Muscle of arm (tissue), 14 donors: ENCODE measurements at places on chromosomes 11 and 22.

DNA sequence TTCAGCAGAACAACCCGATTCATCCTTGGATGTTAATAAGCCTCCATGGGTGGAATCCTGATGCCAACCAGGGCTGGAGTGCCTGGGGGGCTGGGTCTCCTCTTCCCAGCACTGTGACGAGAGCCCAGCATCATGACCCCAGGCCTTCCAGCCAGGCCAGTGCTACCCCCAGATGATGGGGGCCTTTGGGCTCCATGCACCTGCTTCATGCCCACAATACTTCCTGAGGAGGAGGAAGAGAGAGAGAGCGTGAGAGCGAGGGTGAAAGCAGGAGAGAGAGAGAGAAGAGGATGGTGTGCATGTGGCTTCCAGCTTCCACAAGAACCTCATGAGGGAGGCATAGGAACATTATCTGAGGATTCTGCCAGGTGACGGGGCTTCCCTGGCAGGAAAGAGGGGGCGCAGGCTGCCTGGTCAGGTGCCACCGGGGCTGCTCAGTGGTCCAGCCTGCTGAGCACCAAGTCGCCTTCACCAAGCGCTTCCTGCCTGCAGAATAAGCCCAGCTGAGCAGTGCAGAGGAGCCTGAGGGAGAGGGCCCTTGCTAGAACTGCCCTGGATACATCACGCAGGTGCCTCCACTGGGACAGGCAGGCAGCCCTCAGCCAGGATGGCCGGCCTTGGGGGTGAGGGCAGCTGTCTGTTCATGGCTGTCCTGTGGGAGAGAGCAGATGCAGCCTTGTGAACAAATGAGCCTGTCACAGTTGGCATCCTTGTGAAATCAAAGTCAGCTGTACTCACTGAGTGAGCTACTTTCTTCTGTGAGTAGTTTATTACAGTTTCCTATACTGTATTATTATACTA lies 243.3 kb upstream of the B3GAT1 start:
- no peak for DNase-seq

DNA sequence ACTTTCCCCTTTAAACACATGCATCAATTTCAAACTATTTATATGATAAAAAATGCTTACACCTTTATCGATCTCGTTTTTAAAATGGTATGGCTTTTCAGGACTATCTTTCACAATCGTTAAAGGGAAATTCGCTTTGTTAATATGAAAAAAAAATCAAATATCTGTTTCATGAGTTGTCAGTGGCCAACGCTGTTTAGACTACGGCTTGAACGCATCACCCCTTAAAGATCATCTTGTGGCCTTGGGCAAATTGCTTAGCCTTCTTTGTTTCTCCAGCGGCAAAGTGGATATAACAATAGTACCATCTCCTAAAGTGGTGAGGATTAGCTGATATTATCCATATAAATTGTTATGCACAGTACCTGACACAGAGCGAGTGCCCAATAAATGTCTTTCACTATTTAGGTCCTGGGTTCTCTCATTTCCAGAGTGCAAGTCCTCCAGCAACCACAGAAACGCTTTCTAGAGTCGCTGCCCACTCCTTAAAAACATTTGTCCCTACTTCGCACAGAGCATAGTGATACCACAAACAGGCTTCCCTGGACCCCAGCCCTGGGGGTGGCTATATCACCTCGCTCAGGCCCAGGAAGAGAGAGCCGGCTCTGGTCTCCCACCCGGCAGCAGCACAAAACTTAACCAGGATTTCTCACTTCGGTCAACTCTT lies 904 bp downstream of the SLC35F2 start:
- no peak for DNase-seq

GRCh38 chr11:96097844-96098421 lies 174.0 kb upstream of the MTMR2 start:
- DNase-seq = no peak

- no peak for DNase-seq
These were observed 1025.0 kb downstream of the JRKL start for GRCh38 chr11:97414801-97415200.

DNA sequence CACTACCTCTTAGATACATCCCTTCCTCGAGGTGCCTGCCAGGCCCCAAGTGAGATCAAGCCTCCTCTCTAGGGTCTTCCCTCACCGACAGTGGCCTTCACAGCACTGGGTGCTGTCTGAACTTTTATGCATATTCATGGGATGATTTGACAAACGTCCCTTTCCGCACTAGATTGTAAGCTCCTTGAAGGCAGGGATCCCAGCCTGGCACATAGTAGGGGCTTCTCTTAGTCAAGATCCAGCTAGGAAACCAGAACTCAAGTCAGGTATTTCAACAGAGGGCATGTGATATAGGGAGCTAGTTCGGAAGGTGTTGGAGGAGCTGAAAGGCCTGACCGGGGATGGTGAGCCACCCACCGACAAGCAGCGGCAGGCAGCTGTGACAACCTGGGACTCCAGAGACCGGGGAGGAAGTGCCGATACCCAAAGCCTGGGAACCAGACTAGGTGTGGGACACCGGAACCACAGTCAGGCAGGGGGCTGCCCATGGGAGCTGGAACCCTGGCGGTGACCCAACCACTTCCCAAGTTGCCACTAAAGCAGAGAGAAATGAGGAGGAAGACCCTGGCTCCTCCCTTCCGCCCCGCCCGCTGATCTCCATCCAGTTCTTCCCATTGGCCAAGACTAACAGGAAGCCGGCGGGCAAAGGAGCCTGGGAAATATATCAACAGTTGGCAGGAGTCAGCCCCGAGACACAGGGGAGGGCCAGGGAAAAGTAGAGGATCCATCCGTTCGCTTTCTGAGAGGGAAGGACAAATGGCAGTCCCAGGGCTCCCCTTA lies 39.8 kb upstream of the CD82 start:
- no peak for DNase-seq

DNA sequence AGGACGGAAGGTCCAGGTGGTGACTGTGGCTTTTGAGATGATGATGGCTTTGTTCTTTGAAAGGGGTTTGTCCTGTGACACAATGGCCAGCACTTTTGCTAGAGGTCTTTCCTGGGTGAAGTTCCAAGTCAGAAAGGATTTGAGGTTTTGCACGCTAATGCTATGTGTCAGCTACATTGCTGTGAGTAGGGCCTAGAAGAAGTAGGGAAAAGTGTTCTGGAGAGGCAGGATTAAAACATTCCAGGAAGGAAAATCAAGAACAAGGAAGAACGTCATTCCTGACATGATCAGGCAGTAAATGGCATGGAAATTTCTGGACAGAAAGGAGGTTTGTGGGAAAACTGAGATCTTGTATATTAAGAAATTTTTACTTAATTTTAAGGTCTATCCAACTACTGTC lies 290.7 kb downstream of the NTM start:
- no peak for DNase-seq

DNA sequence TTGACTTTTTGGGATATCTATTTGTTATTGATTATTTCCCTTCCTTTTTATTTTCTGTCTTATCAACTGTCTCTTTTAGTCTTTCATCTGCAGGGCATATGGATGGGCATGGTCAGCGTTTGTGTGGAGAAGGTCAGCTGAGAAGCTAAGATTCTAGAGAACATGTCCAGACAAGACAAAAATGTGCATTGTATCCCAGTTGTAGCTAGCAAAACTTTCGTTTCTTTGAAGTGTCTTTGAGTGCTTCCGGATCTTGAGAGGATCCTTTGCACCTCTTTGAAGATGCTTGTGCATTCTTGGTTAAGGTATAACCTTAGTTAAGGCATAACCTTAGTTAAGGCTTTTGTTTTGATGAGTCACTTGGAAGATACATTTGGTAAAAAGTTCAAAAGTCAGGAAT lies 329.9 kb upstream of the LRRC4C start:
- DNase-seq = no peak

- no peak for DNase-seq
These were observed 64.2 kb downstream of the CACNA1I start for GRCh38 chr22:39634530-39635405.

- DNase-seq = no peak
These were observed 102.6 kb downstream of the SNX19 start for GRCh38 chr11:130813638-130814037.

DNA sequence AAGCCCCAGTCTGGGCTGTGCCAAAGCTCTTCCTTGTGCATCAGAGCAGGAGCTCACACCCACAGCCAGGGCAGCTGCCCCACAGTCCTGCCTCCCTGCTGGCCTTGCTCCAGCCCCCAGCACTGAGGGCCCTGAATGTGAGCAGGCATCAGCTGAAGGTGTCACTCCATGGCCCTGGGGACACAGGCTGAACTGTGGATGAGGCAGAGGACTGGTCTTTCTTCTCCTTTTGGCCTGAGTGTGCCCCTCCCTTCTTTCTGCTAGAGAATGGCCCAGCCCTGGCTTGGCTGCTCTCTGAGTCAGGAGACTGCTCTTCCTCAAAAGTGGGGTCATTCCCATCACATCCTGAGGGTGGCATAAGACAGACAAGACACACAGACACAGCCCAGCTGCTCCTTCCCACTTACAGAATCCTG lies 16.2 kb downstream of the OTOG start:
- no peak for DNase-seq

DNA sequence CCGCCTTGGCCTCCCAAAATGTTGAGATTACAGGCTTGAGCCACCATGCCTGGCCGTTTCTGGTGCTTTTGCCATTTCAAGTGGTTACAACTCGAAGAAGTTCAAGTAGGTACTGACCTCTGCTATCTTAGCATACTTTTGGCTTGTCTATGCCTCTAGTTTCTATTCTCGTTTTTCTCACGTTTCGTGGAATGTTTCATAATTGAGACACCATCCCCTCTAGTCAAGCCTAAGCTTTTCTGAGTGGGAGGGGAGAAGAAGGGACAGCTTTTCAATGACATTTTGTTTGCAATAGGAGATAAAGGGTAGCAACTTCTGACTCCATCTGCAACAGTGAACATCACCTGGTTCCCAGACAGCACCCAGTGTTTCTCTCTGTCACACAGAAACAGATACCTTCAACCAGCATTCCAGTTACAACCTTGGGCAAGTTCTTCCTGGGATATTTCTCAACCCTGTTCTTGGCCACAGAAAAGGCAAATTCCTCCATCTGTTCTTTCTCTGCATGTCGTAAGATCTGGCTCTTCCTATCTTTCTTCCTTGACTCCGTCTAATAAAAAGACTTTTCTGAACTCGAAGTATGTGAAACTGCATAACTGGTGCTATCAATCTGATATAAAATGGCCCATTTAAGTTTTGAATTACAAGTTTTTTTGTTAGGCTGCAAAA lies 25.5 kb downstream of the DDI1 start:
- DNase-seq = no peak

- DNase-seq = no peak
These were observed 81.4 kb downstream of the CDKN1C start for GRCh38 chr11:2804189-2804588.

- DNase-seq = no peak
These were observed 40.9 kb downstream of the ZC3H12C start for GRCh38 chr11:110134110-110134509.

GRCh38 chr22:50058061-50058905 lies at the start of gene TTLL8:
Gene TTLL8, minus strand, starts transcription at chr22:50058298.
- no peak for DNase-seq

DNA sequence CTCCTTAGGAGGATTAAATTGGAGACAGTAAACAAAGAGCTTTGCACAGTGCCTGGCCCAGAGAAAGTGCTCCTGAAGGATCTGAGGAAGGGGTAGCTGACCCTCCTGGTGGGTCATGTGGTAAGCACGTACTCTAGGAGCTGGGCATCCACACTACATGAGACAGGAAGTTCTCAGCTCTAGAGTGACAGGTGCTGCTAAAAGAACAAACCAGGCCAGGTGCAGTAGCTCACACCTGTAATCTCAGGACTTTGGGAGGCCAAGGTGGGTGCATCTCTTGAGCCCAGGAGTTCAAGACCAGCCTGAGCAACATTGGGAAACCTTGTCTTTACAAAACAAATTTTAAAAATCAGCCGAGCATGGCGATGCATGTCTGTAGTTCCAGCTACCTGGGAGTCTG lies 13.1 kb downstream of the SLC43A1 start:
- no peak for DNase-seq

DNA sequence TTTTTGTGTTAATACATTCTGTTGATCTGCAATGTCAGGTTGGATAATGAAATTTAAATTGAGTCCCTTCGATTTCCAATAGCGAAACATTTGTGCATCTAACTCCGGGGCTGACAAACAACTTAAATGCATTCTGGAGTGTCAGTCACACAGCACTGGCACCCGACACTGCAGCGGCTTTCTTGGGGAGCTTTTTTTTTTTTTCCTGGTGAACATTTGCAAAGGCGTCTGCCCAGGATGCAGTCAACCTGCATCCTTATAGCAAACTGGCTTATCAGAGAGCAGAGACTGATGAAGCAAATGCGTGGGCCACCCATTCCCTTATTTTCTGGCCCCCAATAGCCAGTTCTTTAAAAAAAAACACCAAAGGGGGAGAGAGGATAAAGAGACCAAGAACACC lies 1167.7 kb downstream of the LRRC4C start:
- no peak for DNase-seq

- DNase-seq = no peak
These were observed 41.5 kb upstream of the CARD18 start for GRCh38 chr11:105181100-105181499.

- no peak for DNase-seq
These were observed 25.8 kb downstream of the SWAP70 start for GRCh38 chr11:9689721-9690120.

DNA sequence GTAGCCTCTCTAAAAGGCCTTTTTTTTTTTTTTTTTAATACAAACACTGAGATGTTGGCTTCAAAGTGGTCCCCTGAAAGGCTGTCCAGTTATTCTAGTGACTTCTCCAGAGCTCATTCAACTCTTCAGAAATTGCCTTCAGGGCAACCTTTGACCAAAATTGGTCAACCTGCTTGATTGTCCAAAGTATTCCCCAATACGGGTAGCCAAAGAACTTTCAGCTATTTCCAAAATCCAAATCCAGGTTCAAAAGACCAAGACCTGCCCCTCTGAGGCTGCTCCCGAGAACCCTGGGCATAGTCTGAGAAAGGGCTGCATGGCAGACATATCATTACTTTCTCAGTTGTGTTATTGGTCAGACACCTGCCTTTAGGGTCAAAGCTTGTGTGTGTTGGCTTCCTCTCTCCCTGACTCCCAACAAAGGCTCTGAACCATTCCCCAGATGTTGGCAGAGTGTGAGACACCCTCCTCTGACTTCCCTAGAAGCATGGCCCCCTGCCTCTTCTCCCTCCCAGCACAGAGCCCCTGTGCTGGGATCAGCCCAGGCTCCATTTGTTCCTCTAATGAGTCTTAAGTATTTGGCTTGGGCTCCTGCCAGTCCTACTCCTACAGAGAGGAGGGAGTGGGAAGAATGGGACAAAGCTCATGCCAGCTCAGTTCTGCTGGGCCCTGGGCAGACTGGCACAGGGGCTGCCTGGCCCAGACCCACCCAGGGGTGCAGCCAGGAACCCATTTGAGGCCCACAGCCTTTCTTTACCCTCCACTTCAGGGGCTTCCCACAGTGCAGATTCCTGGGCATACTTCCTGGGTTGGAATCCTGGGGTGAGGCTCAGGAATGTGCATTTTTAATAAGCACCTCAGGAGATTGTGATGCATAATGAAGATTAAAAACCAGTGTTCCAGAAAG lies 30.3 kb downstream of the TNKS1BP1 start:
- no peak for DNase-seq

GRCh38 chr11:12243486-12243885 lies 133.1 kb downstream of the MICAL2 start:
- DNase-seq = no peak

DNA sequence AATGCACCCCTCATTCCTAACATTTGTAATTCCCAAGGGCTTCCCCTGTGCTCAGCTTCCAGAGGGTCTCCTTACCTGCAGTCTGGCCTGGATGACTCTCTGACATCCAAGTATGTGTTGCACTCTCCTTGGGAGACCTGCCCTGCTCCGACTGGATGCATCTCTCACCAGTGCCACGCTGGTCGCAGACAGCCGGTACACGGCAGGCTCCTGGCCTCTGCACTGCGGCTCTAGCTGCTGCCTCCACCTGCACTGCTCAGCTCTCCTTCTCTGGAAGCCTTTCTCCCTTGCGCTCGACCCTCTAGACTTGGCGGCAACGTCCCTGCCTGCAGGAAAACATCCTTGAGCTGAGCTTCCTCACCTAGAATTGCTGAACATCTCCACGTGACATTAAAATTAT lies 685.9 kb downstream of the BRD1 start:
- DNase-seq = no peak
